ENCODE measurements at places on chromosomes 16 and 17. TPM values are rescaled to one million over a fixed set of nuclear protein-coding genes. Genes with fewer than 3 reads are reported as not detected.

The DUS1L gene
- 118 TPM for total RNA-seq

- no peaks in the 10 kb centered on the region for H3K27me3 ChIP-seq
- H3K4me3 ChIP-seq: no peak overlapping the region
- H3K4me1 ChIP-seq: peaks cover 2% of the 10 kb centered on the region
- no peak for DNase-seq
- H3K27ac ChIP-seq: no peak overlapping the region
These were observed 13.8 kb downstream of the PKD1 start for GRCh38 chr16:2121853-2122252.

DNA sequence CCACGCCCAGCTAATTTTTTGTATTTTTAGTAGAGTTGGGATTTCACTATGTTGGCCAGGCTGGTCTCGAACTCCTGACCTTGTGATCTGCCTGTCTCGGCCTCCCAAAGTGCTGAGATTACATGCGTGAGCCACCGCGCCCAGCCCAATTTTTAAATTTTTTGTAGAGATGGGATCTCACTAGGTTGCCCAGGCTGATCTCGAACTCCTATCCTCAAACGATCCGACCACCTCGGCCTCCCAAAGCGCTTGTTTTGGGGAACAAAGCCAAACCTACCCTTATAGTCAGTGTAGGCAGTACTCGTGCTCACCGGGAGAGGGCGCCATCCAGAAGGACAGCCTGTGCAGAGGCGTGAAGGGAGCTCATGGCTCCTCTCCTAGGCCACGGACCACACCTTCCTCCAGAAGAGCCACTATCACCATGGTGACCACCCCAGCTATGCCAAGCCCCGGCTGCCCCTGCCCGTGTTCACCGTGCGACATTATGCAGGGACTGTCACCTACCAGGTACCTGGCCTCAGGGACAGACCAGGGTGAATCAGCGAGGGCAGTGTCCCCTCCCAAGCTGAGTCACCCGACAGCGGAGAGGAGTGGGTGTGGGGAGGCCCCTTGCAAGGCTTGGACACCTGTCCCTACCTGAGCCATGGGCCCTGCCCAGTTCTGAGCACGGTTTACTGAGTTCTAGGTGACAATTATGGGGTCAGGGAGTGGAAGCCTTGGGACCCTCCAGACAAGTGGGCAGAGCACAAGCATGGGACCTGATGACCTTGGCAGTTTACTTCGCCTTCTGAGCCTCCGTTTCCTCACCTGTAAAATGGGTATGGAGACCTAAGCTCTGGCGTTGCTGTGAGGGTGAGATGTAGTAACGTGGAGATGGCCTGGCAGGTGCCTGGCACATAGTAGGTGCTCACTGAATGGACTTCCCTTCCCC lies 13.7 kb downstream of the MYO15B start:
- H3K27ac ChIP-seq: no peak overlapping the region
- H3K4me1 ChIP-seq: no peaks in the 10 kb centered on the region

GRCh38 chr17:37133136-37133535 lies 184.4 kb downstream of the AATF start:
- no peak overlapping the region for H3K4me3 ChIP-seq
- no peak overlapping the region for H3K27ac ChIP-seq
- peaks cover 26% of the 10 kb centered on the region for H3K36me3 ChIP-seq

- peak within 1 kb of the TSS; percentile 69 for H3K27ac ChIP-seq
- peaks cover 24% of the 10 kb centered on the region for H3K36me3 ChIP-seq
- H3K27me3 ChIP-seq: no peaks in the 10 kb centered on the region
These were observed at the start of gene CACNB1 for GRCh38 chr17:39197380-39198185. TSS of gene CACNB1 (minus strand) at chr17:39197669. CDS start at chr17:39197495, 174 bp downstream.

The ZNF594 gene
- 5.3 TPM for total RNA-seq

The CIBAR2 gene
- not detected for total RNA-seq

- H3K27me3 ChIP-seq: peaks cover 48% of the 10 kb centered on the region
- no peak for DNase-seq
- peaks cover 10% of the 10 kb centered on the region for H3K4me1 ChIP-seq
- H3K36me3 ChIP-seq: no peaks in the 10 kb centered on the region
- H3K4me3 ChIP-seq: no peak overlapping the region
These were observed 8.7 kb upstream of the ARHGAP23 start for GRCh38 chr17:38419508-38419981.

- H3K36me3 ChIP-seq: no peaks in the 10 kb centered on the region
- peaks cover 28% of the 10 kb centered on the region for H3K27me3 ChIP-seq
- no peak overlapping the region for H3K4me3 ChIP-seq
- H3K4me1 ChIP-seq: no peaks in the 10 kb centered on the region
These were observed 57.8 kb upstream of the MMP2 start for GRCh38 chr16:55421226-55421625.

GRCh38 chr16:66083171-66083570 lies 283.3 kb upstream of the CDH5 start:
- H3K27me3 ChIP-seq: peaks cover 2% of the 10 kb centered on the region
- no peak for DNase-seq
- no peaks in the 10 kb centered on the region for H3K36me3 ChIP-seq

DNA sequence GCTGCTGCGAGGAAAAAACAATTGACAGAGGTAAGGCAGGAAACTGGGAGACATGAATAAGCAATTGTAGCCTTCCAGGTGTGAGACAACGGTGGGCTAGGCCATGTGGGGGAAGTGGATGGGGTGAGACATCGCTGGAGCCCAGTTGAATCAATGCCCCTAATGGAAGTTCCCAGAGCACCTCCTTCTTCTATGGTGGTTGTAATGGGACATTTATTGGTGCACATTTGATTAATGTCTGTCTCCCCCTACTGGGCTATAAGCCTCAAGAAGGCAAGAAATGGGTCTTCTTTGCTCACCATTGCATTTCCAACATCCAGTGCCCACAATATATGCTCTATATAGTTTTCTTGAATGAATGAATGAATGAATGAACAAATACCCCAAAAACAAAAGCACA lies 22.7 kb upstream of the CD300E start:
- no peak overlapping the region for H3K27ac ChIP-seq
- no peak for DNase-seq
- no peaks in the 10 kb centered on the region for H3K4me1 ChIP-seq
- peaks cover 36% of the 10 kb centered on the region for H3K27me3 ChIP-seq

The KRTAP1-1 gene
- total RNA-seq: not detected

GRCh38 chr16:62967163-62967562 lies 930.9 kb upstream of the CDH8 start:
- H3K27ac ChIP-seq: no peak overlapping the region
- no peaks in the 10 kb centered on the region for H3K27me3 ChIP-seq
- no peak overlapping the region for H3K4me3 ChIP-seq
- no peak for DNase-seq
- no peaks in the 10 kb centered on the region for H3K36me3 ChIP-seq
- no peaks in the 10 kb centered on the region for H3K4me1 ChIP-seq

The SPNS2 gene
- total RNA-seq: 0.24 TPM

DNA sequence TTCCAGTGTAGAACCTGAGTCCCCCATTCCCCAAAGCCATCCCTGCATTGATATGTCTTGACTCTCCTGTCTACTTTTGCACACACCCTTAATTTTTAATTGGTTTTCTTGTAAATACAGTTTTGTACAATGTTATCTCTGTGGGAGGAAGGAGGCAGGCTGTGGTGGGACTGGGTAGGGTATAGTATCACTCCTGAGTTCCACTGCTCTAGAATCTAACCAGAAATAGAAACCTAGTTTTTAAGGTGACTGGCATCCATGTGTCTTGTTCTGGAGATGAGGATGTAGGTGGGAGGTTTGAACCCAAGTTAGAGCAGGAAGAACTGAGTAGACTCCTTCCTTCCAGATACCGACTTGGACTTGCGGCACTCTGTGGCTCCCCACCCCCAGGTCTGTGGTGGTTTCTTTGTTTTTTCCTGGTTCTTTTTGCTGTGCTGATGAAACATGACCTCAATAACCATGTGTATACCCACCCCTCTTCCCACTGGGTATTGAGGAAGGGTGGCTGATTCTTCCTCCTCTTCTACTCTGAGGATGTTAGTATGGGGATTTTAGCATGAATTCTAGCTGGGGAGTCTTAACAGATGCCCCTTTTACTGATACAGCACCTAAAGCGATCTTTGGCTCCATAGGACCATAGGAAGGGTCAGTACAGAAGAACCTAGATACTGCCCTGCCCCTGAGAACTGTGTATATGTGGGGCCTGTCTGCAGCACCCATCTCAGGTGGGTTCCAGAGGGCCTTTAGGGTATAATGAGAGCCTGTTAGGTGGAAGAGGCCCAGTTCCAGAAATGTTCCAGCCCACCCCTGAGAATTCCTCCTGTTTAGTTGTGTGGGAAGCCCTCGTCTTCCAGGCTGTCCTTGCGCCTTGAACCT lies 48.7 kb downstream of the SF3B3 start:
- peak overlapping the region; percentile 79 for H3K27ac ChIP-seq
- H3K4me1 ChIP-seq: peaks cover 34% of the 10 kb centered on the region
- DNase-seq: no peak
- H3K36me3 ChIP-seq: peaks cover 57% of the 10 kb centered on the region
- no peaks in the 10 kb centered on the region for H3K27me3 ChIP-seq

DNA sequence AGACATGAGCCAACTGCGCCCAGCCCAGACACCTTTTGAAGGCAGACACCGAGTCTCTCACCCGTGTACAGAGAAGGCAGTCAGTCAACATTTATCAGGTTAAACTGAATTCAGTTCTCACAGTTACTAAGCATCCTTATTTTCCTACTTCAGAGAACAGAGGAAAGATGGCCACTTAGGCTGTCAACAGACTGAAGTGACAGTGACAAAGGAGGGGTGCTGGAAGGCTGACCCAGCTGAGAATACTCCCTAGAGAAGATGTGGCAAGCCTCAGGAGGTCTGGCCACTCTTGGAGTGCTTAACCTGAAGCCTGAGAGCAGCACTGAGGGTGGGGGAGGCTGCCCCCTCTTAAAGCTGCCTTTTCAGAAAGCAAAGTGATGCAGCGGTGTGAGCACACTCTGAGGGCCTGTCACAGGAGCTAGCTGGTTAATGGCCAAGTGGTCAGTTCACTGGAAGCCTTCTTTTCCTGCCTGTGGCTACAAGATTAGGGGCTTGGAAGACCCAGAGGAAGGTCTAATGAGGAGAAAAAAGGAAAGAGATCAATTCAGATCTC lies 51.0 kb upstream of the SREBF1 start:
- H3K4me1 ChIP-seq: no peaks in the 10 kb centered on the region
- H3K4me3 ChIP-seq: no peak overlapping the region
- no peaks in the 10 kb centered on the region for H3K36me3 ChIP-seq
- no peak for DNase-seq
- no peak overlapping the region for H3K27ac ChIP-seq

The GLIS2 gene
- total RNA-seq: 0.52 TPM

- DNase-seq: no peak
- peaks cover 38% of the 10 kb centered on the region for H3K36me3 ChIP-seq
- no peaks in the 10 kb centered on the region for H3K4me1 ChIP-seq
- H3K27me3 ChIP-seq: no peaks in the 10 kb centered on the region
- H3K27ac ChIP-seq: no peak overlapping the region
- no peak overlapping the region for H3K4me3 ChIP-seq
These were observed 9.5 kb upstream of the PPP1R27 start for GRCh38 chr17:81844327-81844851.

DNA sequence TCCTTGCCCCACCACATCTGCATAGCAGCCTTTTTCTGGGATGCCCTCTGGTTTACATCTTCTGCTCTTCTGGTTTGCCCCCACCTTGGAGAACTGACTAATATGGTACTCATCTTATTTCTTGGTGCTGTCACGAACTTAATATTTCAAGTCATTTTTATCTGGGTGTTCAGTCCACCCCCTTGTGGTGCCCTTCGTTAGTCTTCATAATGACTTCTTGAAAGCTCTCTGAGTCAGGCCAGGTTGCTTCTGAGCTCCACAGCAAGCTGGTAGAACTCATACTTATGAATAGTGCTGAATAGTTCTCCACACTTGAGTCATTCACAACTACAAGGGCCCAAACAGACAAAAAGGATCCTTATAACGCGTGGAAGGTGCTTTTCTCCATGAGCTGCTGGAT lies 35.8 kb upstream of the TEKT3 start:
- H3K36me3 ChIP-seq: no peaks in the 10 kb centered on the region
- no peak overlapping the region for H3K27ac ChIP-seq
- DNase-seq: no peak
- H3K4me3 ChIP-seq: no peak overlapping the region
- H3K27me3 ChIP-seq: peaks cover 11% of the 10 kb centered on the region

DNA sequence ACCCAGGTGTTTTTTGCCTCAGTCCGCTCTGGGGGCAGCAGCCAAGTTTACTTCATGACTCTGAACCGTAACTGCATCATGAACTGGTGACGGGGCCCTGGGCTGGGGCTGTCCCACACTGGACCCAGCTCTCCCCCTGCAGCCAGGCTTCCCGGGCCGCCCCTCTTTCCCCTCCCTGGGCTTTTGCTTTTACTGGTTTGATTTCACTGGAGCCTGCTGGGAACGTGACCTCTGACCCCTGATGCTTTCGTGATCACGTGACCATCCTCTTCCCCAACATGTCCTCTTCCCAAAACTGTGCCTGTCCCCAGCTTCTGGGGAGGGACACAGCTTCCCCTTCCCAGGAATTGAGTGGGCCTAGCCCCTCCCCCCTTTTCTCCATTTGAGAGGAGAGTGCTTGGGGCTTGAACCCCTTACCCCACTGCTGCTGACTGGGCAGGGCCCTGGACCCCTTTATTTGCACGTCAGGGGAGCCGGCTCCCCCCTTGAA lies 2.1 kb upstream of the C17orf107 start:
- no peak overlapping the region for H3K4me3 ChIP-seq
- H3K27me3 ChIP-seq: peaks cover 1% of the 10 kb centered on the region
- no peak for DNase-seq
- H3K4me1 ChIP-seq: peaks cover 21% of the 10 kb centered on the region
- H3K36me3 ChIP-seq: peaks cover 14% of the 10 kb centered on the region
- no peak overlapping the region for H3K27ac ChIP-seq

The GRB2 gene
- 182 TPM for total RNA-seq

The PPM1E gene
- not detected for total RNA-seq

- no peak overlapping the region for H3K27ac ChIP-seq
- H3K27me3 ChIP-seq: no peaks in the 10 kb centered on the region
- peaks cover 23% of the 10 kb centered on the region for H3K36me3 ChIP-seq
- no peak for DNase-seq
- H3K4me3 ChIP-seq: no peak overlapping the region
- H3K4me1 ChIP-seq: peaks cover 29% of the 10 kb centered on the region
These were observed 2.8 kb upstream of the IL21R start for GRCh38 chr16:27398894-27399853.

DNA sequence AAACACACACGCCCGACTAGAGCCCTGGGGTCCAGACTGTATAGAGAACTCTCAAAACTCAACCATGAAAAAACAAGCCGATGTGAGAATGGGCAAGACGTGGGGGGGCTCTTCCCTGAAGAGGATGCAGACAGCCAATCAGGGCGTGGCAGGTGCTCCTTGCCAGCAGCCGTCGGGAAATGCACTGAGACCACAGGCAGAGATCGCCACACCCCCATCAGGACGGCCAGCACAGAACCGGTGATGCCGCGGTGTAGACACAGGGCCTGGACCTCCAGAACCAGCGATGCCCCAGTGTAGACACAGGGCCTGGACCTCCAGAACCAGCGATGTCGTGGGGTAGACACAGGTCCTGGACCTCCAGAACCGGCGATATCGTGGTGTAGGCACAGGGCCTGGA lies 169.2 kb downstream of the LAT start:
- no peak overlapping the region for H3K4me3 ChIP-seq
- no peak for DNase-seq
- H3K36me3 ChIP-seq: peaks cover 12% of the 10 kb centered on the region
- H3K27me3 ChIP-seq: no peaks in the 10 kb centered on the region

GRCh38 chr17:350706-351448 lies 1.7 kb downstream of the RPH3AL start:
- no peak overlapping the region for H3K4me3 ChIP-seq
- no peak for DNase-seq
- H3K27me3 ChIP-seq: no peaks in the 10 kb centered on the region
- no peaks in the 10 kb centered on the region for H3K4me1 ChIP-seq
- H3K36me3 ChIP-seq: no peaks in the 10 kb centered on the region

GRCh38 chr17:1217089-1217385 lies 37.3 kb upstream of the ABR start:
- DNase-seq: no peak
- H3K27me3 ChIP-seq: peaks cover 6% of the 10 kb centered on the region
- H3K4me3 ChIP-seq: no peak overlapping the region

The TAT gene
- not detected for total RNA-seq

The SGCA gene
- total RNA-seq: 0.59 TPM

The MSLN gene
- not detected for total RNA-seq
